ENCODE measurements at places on chromosomes 5 and 9.
A peak's percentile ranks its signal among the peaks of the same experiment; 100 is the strongest.

- no peak for DNase-seq
These were observed 212.5 kb upstream of the IER5L start for GRCh38 chr9:129390541-129390940.

DNA sequence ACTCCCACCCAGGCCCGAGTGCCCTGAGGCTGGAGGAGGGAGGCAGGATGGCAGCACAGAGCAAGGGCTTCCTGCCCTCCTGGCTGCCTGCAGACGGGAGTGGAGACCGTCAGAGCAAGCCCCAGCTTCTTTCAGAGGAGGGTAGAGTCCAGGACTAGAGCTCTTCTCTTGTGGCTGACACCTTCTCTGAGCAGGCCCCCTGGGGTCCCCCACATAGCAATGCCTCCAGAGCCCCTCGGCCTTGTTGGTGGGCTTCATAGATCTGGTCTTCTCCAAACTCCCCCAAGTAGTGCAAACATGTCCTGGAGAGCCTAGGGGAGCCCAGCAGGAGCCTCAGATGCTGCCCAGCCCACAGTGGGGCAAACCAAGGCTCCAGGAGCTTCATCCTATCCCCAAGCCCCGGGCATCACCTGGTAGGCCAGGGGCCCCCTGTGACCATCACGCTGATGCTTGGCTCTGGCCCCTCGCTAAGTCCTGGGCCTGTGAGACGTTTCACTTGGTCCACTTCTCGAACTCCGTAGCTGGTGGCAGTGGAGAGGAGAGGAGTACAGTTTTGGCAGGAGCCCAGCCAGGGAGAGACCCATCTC is 2.0 kb downstream of the MZB1 start:
- DNase-seq, result no peak

- no peak for DNase-seq
These were observed 93.7 kb downstream of the AK8 start for GRCh38 chr9:132784286-132784830.

GRCh38 chr9:107929443-107929842 is 439.9 kb upstream of the KLF4 start:
- DNase-seq, result no peak

GRCh38 chr9:121160025-121160424 is 41.6 kb downstream of the RAB14 start:
- DNase-seq, result no peak

DNA sequence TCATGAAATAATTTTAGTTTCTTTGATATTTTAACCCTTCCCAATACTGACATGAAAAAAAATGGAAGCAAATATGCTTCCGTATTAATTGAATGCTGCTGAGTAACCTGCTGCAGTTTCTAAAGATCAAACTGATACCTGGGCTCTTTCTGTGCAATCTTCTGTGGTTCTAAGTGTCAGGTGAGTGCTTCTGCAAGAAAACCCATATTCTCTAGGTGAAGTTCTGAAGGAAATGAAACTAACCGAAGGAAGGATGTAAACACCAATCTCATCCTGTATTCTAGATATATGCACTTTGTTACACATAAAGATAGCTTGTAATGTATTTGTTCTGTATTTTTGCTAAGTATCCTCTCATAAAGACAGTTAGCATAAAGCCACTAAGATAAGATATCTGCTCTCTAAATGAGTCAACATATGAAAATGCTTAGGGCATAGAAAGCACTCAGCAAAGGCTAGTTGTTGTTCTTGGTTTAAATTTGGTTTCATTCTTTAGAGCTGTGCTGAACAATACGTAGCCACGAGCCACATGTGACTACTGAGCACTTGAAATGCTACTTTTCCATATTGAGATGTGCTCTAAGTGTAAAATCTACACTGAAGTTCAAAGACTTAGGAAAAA is 52.0 kb downstream of the ITGA2 start:
- DNase-seq, result peak; percentile 21

- no peak for DNase-seq
These were observed 30.1 kb upstream of the PRDM12 start for GRCh38 chr9:130634191-130634768.

- no peak for DNase-seq
These were observed 247.4 kb downstream of the NR3C1 start for GRCh38 chr5:143156086-143156485.

GRCh38 chr5:135047347-135047695 is 13.3 kb upstream of the PITX1 start:
- DNase-seq, result no peak

DNA sequence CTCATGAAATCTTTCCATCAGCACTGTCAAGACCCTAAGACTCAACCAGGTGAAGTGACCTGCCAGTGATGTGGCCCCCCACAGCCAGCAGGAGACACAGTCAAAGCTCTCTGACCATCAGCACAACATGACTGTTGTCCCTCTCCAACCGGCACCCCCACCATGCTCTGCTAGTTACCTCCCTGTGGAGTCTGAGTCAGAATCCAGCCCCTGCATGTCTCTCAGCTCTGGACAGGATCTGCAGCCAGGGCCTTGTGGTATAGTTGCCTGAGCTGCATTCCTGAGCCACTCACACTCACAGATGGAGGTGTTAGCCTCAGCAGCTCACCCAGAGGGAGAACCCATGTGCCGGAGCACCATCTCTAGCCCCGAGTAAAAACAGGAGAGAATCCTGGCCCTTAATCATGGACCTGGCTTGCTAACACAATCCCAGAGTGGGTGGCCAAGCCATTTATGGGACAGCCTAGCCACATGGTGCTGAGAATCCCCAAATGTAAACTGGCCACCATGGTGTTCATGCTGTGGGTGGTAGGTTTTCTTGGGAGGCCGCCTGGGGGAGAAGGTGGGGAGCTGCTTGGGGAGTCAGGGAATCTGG is 237.8 kb downstream of the PAPPA start:
- DNase-seq, result no peak

- no peak for DNase-seq
These were observed 624.0 kb upstream of the KLF4 start for GRCh38 chr9:108113596-108113995.

- DNase-seq, result no peak
These were observed 101.4 kb downstream of the COL5A1 start for GRCh38 chr9:134742822-134743535.

GRCh38 chr9:122126331-122127261 is 33.0 kb downstream of the NDUFA8 start:
- peak; percentile 24 for DNase-seq

- no peak for DNase-seq
These were observed 78.4 kb upstream of the ACO1 start for GRCh38 chr9:32306006-32306405.

GRCh38 chr5:54090495-54091120 is 219.8 kb downstream of the ARL15 start:
- DNase-seq, result no peak

- DNase-seq, result no peak
These were observed 305.5 kb downstream of the ARRDC3 start for GRCh38 chr5:91077623-91078022.

GRCh38 chr5:178530526-178530925 is 59.7 kb downstream of the COL23A1 start:
- DNase-seq, result no peak

- DNase-seq, result peak; percentile 21
These were observed 189.7 kb downstream of the DAB2IP start for GRCh38 chr9:121840838-121841760.

Data from stimulated activated CD4-positive, alpha-beta T cell treated with anti-CD3 and anti-CD28 coated beads, Interleukin-15, amount 100 ng/mL, for 24 hours (primary cell).